ENCODE measurements at places on chromosomes 11 and 22.

- no peak for DNase-seq
Observed at GRCh38 chr11:5815534-5815933, 6.8 kb downstream of the OR52N2 start.

DNA sequence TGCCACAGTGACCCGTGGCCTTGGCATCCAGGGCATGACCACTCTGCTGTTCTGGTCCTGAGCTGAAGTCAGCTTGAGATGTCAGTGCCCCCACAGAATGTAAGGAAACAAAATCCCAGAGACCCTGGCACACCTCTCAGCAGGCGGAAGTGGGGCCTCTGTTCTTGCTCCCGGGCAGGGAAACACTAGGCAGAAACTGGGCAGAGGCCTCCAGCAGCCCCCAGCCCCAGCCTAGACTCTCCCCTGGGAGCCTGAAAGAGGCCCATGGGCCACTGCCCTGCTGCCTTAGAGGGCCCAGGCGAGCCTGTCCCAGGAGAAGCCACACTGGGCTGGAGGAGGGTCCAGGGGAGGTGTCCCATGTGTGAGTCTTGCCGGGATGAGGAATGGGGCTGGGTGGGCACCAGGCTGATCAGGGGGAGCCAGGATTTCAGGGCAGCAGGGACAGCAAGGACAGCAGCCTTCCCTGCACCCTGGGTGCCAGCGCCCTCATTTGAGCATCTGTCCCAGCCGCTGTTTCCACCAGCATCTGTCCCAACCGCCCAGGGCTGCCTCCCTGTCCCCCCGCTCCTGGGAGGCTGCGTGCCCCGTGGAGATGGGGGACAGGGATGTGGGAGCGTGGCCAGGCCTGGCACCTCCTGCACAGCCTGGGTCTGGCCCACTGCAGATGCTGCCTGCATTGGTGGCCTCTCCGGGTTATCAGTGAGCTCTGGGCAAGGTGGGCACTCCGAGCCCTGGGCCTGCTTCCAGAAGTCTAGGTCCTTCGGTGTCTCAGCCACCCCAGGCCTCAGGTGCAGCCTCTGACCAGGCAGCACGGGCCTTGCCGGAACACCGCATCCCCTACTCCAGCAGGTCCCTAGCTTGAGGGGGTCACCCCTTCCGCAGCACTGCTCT lies 1072.4 kb downstream of the BRD1 start:
- DNase-seq = no peak

DNA sequence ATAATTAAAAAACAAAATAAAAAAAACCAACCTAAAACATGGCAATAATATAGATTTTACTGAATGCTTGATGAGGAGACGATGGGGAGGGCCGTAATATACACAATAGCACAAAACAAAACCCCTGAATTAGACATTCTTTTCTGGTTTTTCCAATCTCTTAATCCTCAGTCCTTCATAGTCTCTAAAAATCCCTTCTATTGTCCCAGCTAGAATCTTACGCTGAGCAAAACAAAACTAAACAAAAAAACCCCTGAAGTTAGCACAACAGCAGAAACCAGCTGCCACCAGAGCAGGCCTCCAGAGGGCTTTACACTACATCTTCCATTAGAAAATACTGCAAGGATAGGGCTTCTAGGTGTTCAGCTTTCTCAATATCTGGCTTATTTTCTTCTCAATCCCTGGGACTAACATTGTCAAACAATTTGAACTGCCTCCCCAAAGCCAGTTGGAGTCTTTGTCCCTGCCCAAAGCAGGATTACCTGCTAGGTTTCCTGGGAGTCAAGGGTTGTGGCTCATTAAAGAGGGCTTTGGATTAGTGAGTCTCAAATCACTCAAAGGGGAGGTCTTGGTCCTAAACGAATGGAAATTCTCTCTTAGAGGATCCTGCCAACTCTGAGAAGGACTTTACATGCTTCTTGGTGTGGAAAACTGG lies 2.1 kb upstream of the RNF26 start:
- DNase-seq = no peak

DNA sequence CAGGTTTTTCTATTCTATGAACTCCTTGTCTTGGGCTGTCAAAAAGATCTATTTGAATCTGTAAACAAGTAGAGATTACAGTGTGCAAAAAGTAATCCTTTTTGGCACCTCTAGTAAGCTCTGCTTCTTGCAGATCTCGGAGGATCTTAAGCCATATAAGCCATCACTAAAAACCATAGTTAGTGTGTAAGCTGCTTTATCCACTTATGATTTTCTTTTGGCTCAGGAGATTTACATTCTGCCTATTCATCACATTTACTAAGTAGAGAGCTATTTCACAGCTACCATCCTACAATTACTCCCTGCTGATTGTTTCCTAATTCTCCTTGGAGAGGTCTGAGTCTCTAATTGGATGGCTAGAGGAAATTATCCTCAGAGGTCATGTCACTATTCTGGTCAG lies 385.7 kb downstream of the AASDHPPT start:
- no peak for DNase-seq

DNA sequence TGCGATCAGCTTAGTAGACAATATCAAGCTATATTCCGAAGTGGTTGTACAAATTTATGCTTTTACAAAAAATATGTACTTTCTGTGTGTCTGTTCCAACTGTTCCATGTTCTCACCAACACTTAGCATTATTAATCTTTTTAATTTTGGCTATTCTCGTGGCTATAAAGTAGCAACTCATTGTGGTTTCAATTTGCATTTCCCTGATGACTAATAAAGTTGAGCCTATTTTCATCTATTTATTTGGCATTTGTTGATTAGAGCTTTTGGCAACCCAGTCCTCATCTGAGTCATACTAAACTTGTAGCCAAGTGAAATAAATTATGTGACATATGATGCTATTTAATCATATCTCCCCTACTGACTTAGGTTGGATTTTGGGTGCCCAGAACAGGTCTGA lies 115.9 kb downstream of the FBXO7 start:
- DNase-seq = no peak

GRCh38 chr11:86162239-86162638 lies 82.3 kb upstream of the EED start:
- DNase-seq = no peak

- no peak for DNase-seq
Observed at GRCh38 chr11:104653407-104653806, 244.9 kb downstream of the CASP12 start.

- DNase-seq = no peak
Observed at GRCh38 chr11:94790661-94791180, 22.6 kb downstream of the AMOTL1 start.

DNA sequence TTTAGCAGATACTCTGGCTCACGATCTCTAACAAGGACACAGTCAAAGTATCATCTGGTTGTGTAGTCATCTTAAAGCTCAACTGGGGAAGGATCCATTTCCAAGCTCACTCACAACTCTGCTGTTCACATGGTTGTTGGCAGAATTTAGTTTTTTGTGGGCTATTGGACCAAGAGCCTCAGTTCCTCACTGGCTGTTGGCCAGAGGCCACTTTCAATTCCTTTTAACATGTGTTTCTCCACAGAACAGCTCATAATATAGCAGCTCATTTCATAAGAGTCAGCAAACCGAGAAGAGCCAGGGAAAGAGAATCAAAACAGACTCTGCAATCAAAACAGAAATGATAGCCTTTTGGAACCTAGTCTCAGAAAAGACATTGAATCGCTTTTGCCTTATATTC lies 22.6 kb downstream of the IZUMO1R start:
- DNase-seq = no peak

- DNase-seq = no peak
Observed at GRCh38 chr11:103812680-103813079, 223.8 kb upstream of the DDI1 start.

- DNase-seq = no peak
Observed at GRCh38 chr22:42433754-42434682, 1.8 kb upstream of the NFAM1 start.

- DNase-seq = no peak
Observed at GRCh38 chr22:23073526-23074229, 3.4 kb downstream of the GNAZ start.

DNA sequence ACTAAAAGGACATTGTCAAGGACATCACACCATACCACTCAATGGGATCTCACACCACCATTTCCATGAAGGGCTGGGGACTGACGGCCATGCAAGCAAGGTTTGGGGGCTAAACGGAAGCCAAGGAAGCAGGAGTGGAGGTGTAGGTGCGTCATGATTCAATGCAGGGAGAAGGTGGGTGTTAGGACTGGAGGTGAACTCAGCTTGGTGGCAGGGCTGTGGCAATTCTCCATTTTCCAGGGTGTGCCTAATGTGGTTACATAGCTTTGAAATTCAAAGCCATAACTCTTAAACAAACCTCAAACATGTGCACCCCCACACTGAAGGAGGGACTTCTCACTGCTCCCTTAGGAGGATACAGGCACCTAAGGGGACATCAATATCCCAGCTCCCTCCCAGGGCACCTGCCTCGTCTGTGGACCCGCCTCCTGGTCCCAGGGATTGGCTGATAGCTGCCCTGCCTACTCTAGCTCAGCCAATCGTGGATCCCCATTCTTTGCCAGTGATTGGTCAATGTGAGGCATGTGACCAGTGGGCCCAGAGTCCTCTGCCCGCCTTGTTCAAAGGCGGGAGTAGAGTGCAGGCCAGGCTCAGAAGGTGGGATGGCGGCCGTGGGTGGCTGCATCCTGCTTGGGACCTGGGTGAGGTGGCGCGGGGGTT lies 64.6 kb downstream of the CTTN start:
- no peak for DNase-seq

GRCh38 chr11:69978841-69979614 lies 99.1 kb upstream of the ANO1 start:
- DNase-seq = no peak

GRCh38 chr11:134273317-134273712 lies 2.9 kb upstream of the GLB1L3 start:
- DNase-seq = no peak

DNA sequence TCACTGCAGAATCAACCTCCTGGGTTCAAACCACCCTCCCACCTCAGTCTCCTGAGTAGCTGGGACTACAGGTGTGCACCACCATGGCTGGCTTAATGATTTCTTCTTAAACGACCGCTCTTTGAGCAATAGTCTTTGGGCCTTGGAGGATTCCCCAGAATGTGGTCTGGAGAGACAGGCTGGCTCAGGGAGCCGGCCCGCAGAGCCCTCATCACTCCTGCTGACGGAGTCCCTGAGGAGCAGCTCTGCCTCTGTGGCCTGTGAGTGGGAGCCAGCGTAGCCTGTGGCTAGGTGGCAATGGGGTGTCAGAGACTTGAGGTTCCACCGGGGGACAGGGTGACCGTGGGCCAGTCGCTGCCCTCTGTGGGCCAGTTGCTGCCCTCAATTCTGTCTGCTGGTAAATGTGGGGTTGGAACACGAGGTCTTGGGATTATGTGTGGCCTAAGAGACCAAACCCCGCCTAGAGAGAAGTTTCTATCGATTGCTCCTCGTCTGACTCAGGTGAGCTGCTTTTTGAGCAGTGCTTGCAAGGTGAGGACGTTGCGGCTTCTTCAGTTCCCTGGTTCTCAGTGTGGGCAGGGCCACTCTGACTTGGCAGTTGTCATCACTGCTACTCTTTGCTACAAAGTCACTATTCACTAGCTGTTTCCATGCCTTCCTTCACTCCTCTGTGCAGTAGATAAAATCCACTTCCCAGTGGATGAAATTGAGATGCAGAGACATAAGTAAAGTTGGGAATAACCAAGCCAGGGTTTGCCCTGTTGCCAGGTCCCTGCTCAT lies 124.8 kb upstream of the NECTIN1 start:
- no peak for DNase-seq

Data from muscle of arm (tissue), 14 donors.